ENCODE measurements at places on chromosomes 7 and 10. TPM values are rescaled to one million over a fixed set of nuclear protein-coding genes. Genes with fewer than 3 reads are reported as not detected.

Gene ZNF107
- polyA plus RNA-seq: 2.0 TPM

Gene CD36
- polyA plus RNA-seq: 0.10 TPM

Gene ATP6V0A4
- not detected for polyA plus RNA-seq

Gene CABCOCO1
- 0.94 TPM for polyA plus RNA-seq

Gene ZSCAN25
- 18.7 TPM for polyA plus RNA-seq

Gene RAPGEF5
- polyA plus RNA-seq: 1.8 TPM

Gene FXYD4
- not detected for polyA plus RNA-seq

Gene SCIN
- polyA plus RNA-seq: 0.02 TPM

Gene ITPRID1
- not detected for polyA plus RNA-seq

Gene CPSF4
- polyA plus RNA-seq: 101 TPM

Gene RNF32
- 2.3 TPM for polyA plus RNA-seq

Gene PRLHR
- polyA plus RNA-seq: 0.03 TPM

Gene EIF3B
- polyA plus RNA-seq: 140 TPM

Gene CHN2
- polyA plus RNA-seq: 0.02 TPM

Gene EGR2
- 0.47 TPM for polyA plus RNA-seq

Gene PSD
- 0.99 TPM for polyA plus RNA-seq

All from SK-N-SH (cell line).